ENCODE measurements at places on chromosomes 2 and 18.

DNA sequence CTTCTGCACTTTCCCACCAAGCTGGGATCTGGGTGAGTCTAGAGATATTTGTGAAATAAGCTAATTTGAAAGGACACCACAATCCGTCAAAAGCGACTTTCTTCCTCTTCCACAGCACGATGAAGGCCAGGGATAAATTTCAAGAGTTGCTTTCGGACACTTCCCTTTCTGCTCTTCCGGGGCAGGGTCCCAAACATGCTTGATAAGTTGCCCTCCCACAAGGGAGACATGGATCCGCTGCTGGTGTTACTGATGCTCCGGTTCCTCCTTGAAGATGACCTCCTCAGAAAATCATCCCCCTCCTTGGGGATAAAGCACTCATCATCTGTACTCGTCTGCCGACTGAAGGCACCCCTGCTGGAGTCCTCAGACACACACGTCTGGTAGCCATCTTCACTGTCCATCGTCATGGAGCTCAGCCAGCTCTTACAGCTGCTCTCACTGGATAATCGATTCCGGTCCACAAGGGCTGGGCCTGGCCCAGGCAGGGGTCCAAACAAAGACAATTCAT is 28.2 kb downstream of the CYTIP start:
- no peak for DNase-seq

DNA sequence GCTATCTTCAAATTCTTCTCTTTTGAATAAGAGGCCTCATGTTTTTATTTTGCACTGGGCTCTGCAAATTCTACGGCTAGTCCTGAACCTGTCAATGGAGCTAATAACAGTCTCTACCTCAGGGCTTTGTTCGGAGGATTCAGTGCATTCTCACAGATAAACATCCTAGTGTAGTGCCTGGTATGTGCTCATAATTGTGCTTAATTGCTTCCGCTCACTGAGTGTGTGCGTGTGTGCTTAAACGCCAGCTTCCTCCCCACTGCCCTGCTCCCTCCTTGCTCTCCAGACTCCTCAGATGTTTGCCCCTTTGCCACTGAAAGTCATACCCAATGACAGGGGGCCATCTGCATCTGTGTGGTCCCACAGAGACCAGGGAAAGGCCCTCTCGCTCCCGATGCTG is 6.7 kb downstream of the GYPC start:
- no peak for DNase-seq

- DNase-seq, result no peak
Observed at GRCh38 chr2:31813016-31813415, 197.8 kb downstream of the MEMO1 start.

DNA sequence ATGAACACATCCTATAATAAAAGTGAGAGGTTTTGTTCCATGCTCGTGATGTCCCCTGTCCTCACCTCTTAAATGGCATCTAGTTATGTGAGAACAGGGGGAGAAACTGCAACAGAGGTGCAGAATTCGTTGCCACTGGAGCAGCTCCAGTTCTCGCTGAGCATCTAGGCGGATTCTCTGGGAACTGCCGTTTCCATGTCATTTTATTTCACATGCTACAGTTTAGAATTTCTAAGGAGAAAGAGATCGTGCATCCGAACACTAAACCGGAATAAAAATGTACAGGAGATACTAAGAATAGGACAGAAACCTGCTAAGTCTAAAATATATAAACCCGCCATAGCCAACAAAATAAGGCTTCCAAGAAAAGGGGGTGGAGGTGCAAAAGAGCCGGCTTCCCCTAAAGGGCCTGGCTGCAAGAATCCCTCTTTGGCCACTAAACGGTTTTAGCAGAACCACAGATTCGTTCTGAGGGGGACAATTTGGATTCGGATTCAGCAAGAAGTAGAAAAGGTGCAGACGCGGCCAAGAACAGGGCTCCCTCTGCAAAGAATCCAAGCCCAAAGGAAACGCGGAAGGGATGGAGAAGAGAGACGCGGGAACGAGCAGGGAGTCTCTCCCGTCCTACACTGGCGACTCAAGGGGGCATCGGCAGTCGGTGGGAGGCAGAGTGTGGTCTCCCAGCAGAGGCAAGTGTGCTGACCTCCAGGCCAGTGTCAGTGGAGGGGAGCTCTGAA is 1.3 kb downstream of the TMEM163 start:
- DNase-seq, result no peak

GRCh38 chr2:15074751-15075700 is 442.5 kb downstream of the LRATD1 start:
- no peak for DNase-seq

GRCh38 chr2:46196871-46197462 is 100.2 kb upstream of the EPAS1 start:
- no peak for DNase-seq

DNA sequence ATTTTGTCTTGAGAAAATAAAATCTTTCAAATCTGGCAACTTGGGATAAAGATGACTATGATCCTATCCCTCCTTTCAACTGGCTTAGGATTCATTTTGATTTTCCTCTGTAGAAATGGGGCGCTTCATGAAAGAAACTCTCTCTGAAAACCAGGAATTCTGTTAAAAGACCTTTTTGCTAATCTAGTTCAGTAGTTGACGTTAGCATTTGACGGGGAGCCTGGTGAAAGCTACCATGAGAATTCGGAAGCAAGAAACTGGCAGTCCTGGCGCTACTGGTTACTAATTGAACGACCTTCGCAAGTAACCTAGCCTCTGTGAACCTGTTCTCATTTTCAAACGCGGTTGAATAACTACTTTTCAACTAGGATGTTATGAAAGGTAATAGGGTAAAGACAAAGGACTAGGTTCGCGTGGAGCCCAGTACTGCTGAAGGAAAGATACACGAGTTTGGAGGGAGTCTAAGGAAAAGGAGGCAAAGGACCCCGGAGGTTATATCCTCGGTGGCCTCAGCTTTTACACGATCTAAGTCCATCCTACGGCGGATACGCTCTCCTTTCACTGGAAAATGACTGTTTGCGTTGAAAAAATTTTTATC is 604 bp upstream of the STK11IP start:
- no peak for DNase-seq

DNA sequence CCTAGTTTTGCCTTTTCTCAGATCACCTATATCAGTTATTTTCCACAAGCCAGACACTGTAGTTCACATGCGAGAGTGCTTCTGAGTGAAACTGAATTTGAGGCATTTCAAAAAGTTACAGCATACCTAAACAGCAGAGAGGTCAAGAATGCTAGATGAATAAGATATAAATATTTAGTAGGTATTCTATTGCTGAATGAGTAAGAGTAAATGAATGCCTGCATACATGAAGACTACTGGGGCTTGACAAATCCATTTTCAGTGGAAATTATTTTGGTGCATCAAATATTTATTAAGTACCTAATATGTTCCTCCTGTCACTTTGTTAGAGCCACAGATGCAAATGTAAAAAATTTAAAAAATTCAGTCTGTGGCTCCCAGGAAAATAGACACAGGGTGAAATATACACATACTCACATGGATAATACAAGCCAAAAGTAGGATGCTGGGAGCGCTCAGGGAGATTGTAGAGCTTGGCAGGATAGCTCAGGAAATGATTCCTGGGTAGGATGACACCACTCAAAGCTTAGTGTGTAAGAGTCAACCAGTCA is 27.6 kb upstream of the CDC42EP3 start:
- no peak for DNase-seq

DNA sequence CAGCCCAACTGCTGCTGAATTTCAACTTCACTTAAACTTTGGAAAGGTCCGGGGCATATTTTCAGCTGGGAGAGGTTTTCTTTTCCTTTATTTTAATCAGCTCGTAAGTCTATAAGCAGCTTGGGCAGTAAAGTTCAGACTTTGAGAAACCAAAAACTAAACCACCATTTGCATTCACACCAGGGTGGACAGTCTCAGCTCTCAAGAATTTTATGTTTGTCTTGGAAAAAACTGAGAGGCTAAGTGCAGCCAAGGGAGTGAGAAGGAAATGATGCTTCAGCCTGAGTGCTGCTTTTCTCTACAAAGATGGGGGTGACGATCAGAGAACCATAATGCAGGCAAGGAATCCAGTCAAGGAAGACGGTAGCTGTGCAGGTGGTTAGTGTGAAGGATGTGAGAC is 30.2 kb downstream of the MCFD2 start:
- DNase-seq, result no peak

GRCh38 chr2:112081262-112081661 is 26.2 kb downstream of the TMEM87B start:
- no peak for DNase-seq

- DNase-seq, result no peak
Observed at GRCh38 chr2:102939207-102939606, 177.4 kb downstream of the TMEM182 start.

GRCh38 chr2:151408788-151409600 is 708 bp upstream of the RIF1 start:
- DNase-seq, result no peak

DNA sequence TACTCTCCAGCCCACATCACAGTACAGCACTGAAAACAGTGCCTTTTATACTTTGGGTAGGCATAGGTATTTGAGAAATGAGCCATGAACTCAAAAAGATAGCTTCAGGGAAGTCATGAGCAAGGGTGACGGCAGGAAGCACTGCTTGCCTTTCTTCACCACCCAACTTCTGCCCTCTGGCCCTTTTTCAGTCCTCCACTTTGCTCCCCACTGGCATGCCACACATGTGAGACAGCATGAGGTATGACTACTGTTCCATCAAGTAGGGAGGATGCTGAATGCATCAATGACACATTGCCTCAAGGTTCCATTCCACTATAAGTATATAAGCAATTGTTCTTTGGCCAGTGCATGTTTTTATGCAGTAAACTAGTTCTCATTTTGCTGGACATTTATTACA is 373.0 kb downstream of the NRXN1 start:
- DNase-seq, result no peak

DNA sequence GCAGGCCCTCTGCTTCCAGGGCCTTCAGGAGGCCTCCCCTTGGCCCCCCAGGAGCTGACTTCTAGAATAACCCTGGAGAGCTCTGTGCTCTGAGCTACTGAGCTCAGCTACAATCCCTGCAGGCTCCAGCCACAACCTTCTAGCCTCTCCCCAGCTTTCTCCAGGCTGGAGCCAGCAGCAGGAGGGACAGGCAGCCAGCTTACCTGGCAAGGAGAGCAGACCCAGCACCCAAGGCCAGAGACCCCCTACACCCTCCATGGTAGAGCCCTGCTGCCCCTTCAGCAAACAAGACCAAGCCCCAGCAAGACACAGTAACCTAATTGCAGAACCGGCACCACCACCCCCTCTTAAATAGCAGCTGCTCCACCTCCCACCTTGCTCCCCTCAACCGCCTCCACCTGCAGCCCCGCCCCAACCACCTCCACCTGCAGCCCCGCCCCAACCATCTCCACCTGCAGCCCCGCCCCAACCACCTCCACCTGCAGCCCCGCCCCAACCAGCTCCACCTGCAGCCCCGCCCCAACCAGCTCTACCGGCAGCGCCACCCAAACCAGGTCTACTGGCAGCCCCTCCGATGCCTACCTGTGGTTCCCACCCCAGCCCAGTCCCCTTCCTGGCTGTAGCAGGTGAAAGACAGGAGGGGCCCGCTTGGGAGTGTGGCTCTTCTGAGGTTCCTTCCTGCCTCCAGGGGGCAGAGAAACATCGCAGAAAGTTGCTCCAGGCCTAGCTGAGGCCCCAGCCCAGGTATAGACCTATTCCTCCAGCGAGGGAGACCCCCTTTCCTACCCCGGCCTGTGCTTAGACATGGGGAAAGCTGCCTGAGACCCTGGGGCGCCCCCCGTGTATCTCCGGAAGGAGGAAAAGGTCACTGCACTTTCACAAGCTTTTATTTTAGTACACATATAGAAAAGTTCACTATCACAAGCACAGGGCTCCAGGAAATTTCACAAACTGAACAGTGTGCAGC is at the start of gene ASTL:
TSS of gene ASTL (minus strand) at position 324 of the 967 bp plus-strand sequence. CDS start at position 258, 66 bp downstream.
- no peak for DNase-seq

- DNase-seq, result no peak
Observed at GRCh38 chr2:217994776-217995274, 8.0 kb downstream of the TNS1 start.

- DNase-seq, result no peak
Observed at GRCh38 chr2:105544591-105545377, 145.9 kb upstream of the FHL2 start.

- DNase-seq, result no peak
Observed at GRCh38 chr2:218865396-218865795, 5.8 kb downstream of the WNT6 start.

GRCh38 chr2:48423376-48423775 is 106.6 kb upstream of the STON1 start:
- no peak for DNase-seq

DNA sequence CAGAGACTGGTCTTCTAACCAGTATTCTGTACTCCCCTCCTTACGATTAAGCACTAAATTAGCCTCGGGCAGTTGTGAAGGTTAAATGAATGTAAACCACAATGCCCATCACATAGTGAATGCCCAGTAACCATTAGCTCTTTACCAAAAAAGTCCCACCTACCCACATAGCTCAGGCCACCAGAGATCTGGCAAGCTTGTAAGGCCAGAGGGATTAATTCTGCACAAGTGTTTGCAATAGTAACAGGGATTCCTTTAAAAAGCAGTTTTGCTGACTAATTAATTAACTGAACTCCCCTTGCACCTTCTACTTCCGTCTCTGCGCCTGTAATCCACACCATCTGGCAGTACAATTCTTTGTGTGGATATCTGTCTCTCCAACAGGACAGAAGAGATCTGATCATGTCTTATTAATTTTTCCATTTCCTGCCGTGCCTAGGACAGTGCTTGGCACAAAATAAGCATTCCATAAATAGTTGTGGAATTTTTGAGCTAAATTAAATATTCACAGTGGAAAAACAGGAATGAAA is 36.2 kb upstream of the IGFBP2 start:
- no peak for DNase-seq

GRCh38 chr18:48270929-48271328 is 138.3 kb downstream of the ZBTB7C start:
- DNase-seq, result no peak

DNA sequence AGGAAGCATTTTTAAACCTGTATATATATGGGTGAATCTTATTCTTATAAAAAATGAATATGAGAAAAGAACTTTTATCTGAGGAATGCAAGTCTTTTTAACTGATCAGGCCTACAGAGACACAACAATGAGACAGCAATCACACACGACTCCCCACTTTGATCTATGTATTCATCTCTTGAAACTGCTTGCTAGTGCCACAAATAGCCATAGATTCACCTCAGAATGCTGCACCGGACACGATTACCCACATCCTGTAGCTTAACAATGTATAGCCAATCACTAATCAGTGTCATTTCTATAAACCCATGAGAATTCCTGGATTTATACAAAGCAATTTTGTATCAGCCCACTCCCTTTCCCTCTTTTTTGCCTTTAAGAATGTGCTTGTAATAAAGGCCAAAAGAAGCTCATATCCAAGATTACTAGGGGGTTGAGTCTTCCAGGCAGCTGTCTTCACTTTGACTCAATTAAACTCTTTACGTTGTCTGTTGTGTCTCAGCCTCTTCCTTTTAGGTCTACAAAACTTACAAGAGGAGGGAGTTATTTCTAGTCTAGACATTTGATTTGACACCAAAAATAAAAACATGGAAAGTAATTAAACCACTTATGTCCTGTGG is 94.9 kb downstream of the MBD2 start:
- DNase-seq, result no peak
